ENCODE measurements at places on chromosomes 4 and X. TPM values are rescaled to one million over a fixed set of nuclear protein-coding genes. Genes with fewer than 3 reads are reported as not detected.
A peak's percentile ranks its signal among the peaks of the same experiment; 100 is the strongest.

Gene GAGE12H
- not detected for total RNA-seq

GRCh38 chrX:53312946-53313727, 31.8 kb upstream of the IQSEC2 start:
- DNase-seq, result peak; percentile 70

Gene CYBB
- total RNA-seq, result not detected

Gene PRRG1
- 10.4 TPM for total RNA-seq

Gene HELT
- total RNA-seq, result not detected

DNA sequence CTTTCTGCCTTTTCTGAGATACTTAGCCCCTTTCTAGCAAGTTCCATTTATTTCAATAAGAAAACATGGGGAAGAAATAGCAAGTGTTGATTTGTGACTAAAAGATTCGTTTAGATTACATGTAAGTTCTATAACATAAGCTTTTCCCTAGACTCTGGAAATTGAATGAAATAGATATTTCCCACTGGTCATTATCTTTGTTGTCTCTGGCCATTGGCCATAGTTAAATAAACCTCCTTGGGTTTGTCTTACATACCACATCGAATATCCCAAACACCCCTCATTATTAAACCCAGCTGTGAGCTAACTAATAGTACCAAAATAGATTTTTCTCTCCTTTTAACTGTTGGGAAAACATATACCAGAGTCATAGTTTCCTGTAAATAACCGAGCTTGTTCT, 534.8 kb downstream of the IQCM start:
- no peak for DNase-seq

GRCh38 chr4:7581477-7581876, 146.7 kb upstream of the PSAPL1 start:
- DNase-seq, result peak; percentile 42

Gene HPSE
- 1.2 TPM for total RNA-seq

DNA sequence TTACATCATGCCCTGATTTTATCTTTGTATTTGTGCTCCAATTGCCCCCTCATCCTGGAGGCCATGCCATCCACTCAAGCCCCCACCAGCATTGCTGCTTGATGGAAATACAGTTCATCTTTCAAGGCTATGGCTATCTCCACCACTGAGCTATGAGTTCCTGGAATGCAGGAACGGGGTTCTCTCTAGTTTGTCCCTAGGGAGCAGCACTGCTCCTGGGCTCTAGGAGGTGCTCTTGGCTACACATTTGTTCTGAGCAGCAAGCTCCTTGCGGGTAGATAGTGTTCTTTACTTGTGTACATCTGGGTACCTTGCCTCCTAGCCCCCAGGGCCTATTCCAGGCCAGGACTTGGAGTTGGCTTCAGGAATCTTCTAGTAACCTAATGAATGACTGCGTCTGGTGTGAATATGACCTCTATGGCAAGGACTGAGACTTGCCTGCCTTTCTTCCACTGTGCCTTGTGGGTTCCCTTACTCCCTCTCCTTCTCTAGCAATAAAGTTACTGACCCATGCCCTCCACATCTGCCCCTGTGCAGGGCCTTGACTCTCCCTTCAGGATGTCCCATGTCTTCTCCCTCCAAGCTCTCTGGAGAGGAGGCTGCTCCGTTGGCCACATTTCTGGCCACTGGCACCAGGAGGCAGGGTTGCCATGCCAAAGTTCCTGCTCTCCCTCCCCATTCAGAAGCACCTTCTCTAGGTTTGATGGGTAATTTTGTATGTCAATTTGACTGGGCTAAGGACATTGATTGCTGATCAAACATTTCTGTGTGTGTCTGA, 7.6 kb downstream of the CITED1 start:
- peak; percentile 64 for DNase-seq

DNA sequence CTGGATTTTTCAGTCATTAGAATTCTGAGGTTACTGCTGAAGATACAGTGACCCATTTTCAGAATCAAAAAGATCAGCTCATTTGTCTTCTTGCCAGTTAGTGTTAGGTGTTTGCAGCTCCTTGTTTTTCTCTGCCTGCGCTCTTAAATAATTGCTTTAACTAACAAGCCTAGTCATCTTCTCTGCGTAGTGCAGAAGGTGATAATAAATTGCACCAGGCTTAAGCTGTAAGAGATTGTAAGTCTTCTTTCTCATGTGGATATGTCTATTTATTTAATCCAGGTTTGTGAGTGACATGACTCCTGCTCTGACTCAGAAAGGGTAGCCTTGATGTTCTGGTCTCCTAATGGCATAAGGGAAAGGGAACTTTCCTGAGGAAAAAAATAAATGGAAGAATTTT, 167.2 kb downstream of the CEP135 start:
- DNase-seq, result no peak

Gene CYLC1
- not detected for total RNA-seq

- peak; percentile 73 for DNase-seq
These were observed 73.1 kb downstream of the QRFPR start for GRCh38 chr4:121307445-121308327.

DNA sequence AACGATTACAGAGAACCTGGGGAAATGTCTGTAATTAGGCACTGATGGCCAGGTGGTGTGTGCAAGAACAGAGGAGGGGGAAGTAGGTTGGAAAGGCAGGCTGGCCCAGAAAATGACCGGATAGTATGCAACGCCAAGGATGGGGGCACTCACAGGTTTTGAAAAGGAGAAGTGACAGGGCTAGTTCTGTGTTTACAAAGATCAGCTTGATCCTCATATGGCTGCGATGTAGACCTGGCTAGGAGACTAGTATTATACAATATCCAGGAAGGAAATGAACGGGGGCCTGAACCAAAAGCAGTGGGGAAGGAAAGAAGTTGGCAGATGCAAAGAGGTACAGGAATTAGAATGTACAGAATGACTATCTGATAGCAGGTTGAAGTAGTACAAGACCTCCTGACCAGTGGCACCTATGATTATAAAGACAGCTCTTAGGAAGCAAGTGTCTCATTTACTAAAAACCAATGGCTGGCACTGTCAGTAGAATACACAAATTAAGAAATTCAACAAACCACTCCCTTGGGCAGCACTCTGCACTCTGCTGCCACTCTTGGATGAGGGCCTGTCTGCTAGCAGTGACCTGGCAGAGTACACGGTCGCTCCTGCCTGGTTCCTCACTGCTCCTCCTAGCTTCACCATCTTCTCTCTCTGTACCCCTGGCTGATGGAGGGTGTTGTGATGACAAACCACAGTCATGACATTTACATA, 14.1 kb downstream of the MFAP3L start:
- no peak for DNase-seq

DNA sequence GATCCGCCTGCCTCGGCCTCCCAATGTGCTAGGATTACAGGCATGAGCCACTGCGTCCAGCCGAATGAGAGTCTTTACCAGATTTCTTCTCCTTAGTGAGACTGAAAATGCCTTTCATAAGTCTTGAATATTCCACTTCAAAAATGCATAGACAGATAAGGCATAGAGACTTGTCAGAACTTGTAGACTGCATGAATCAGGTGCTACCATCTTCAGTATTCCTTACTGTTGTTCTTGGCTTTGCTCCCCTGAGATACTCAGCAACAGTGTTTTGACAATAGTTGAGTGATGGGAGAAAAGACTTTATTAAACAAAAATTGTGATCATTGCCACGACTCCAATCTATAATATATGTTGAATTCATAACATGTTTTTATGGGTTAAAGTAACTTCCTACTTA, 11.0 kb downstream of the TKTL2 start:
- no peak for DNase-seq

GRCh38 chr4:185246453-185246852, 37.1 kb downstream of the SNX25 start:
- no peak for DNase-seq

Gene RHOXF1
- not detected for total RNA-seq

Gene SSX2B
- 0.37 TPM for total RNA-seq

DNA sequence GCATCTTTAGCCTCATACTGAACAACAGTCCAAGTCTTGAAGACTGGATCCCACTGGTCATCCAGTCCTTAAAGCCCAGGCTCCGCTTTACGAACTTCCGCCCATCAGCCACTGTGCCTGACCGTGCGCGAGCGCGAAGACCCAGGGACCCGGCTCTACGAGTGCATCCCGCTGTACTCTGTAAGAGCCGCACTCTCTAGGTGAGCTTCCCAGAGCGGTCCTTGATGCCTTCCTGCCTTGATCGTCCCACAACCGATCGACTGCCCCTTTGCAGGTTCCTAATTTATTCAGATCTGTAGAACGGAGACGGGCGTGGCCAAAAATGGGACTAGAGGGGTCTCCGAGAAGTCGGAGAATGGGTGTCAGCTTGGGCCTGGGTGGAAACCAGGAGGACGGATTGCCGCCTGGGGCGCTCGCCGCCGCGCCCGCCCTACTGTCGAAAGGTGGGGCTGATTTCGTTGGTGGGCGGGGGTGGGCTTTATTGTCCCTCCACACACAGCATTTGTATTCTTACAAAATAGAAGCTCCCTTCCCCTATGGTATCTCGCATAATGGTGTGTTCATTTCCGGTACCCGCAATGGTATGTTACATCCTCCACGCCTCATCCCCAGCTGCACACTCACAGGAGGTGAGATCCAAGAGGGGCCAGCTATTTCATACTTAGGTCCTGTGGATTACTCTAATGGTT, 42.3 kb upstream of the FAM156A start:
- DNase-seq, result no peak
